ENCODE measurements at places on chromosomes 2 and 18. TPM values are rescaled to one million over a fixed set of nuclear protein-coding genes. Genes with fewer than 3 reads are reported as not detected.
A peak's percentile ranks its signal among the peaks of the same experiment; 100 is the strongest.

Gene CYP26B1
- 0.77 TPM for total RNA-seq

DNA sequence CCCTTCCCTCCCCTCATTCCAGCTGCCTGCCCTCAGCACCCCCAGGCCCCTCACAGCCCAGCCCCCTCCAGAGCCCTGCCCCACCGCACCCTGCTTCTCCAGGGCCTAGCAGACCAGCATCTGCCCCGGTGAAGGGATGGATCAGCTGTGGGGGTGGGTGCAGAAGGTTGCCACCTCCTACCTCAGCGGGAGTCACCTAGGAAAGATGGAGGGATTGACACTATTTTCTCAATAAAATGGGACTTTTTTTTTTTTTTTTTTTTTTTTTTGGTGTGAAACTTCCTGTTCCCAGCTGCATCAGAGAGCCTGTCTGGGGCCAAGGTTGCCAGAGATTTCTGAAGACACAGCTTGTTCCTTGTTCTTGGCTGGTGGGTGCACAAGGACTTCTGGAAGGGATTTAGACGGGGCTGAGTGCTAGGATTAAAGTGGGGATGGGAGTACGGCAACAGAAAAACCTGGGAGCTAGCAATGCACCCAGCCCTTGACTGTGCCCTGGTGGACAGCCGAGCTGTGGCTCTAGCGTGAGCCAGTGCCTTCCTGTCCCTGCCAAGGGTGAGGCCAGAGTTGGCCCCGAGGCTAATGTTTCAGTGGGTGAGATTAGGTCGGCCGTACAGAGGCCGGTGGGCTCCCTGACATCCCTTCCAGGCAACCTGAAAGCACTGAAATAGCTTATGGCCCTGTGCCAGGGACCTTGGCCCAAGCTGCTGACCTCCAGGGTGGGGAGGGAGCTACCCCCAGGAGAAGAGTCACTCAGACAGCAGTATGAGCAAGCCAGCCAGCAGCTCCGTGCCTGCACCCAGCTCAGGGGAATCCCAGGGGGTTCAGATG lies 4.6 kb downstream of the B3GNT7 start:
- peaks cover 17% of the 10 kb centered on the region for H3K4me1 ChIP-seq
- H3K27ac ChIP-seq, result no peak overlapping the region
- no peaks in the 10 kb centered on the region for H3K36me3 ChIP-seq
- H3K27me3 ChIP-seq, result peaks cover 6% of the 10 kb centered on the region
- no peak for DNase-seq
- H3K4me3 ChIP-seq, result no peak overlapping the region

DNA sequence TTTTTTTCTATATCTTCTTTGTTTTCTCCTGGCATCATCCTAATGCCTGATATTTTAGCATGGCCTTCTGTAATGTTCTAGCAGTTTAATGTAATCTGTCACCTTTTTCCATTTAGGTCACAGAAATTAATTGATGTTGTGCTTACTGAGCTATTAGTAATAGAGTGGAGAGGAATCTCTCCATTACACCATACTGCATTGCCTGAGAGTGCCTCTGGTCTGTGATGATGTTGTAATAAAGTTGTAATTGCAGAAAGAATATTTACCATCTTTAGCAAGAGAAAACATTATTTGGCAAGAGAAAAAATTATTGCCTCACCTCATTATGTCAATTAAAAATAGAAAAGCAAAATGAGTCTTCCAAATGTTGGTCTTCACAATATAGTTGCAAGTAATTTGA lies 213.2 kb downstream of the KCNJ3 start:
- H3K4me3 ChIP-seq, result no peak overlapping the region
- no peaks in the 10 kb centered on the region for H3K27me3 ChIP-seq
- DNase-seq, result no peak
- no peaks in the 10 kb centered on the region for H3K4me1 ChIP-seq
- no peak overlapping the region for H3K27ac ChIP-seq

- H3K4me3 ChIP-seq, result no peak overlapping the region
- H3K27ac ChIP-seq, result no peak overlapping the region
- H3K4me1 ChIP-seq, result peaks cover 26% of the 10 kb centered on the region
- no peaks in the 10 kb centered on the region for H3K27me3 ChIP-seq
- DNase-seq, result peak; percentile 26
Measured at GRCh38 chr2:152405206-152406118, 70.5 kb downstream of the FMNL2 start.

DNA sequence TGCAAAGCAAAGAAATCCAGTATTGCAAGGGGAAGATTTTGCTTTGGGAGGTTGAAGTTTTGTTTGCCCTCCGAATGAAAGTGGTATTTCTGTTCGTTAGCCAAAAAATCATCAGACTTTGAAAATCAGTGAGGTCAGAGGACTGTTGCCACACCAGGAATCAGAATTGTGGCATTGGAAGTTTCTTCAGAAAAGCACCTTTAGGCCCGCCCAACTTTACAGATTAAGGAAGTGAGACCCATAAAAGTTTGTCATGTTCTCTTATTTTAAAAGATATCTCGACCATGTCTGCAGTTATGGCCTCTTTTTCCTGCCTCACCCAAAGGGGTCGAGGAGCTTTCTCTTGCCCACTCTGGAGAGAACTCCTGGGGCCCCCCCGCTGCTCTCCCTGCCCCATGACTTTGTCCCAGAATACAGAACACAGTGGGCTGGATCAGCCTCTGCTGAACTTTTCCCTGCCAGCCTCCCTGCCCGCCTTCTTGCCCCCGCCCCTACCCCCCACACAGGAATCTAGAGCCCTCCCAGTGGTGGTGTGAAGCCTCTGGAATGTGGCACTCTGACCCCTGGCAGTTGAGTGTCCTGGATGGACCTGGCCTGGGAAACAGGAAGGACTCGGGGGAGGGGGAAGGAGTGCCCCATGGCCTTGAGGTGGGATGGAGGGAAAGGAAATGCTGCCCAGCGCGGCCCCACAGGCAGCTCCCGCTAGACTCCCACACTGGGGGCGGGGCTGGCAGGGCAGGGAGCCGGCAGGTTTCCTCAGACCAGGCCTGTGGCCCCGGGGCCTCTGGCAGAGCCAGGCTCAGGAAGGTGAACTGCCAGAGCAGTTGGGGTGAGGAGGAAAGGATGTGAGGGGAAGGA lies 25.3 kb downstream of the CRIM1 start:
- H3K36me3 ChIP-seq, result peaks cover 14% of the 10 kb centered on the region
- H3K4me1 ChIP-seq, result peaks cover 37% of the 10 kb centered on the region
- no peak for DNase-seq
- H3K4me3 ChIP-seq, result no peak overlapping the region
- no peaks in the 10 kb centered on the region for H3K27me3 ChIP-seq

DNA sequence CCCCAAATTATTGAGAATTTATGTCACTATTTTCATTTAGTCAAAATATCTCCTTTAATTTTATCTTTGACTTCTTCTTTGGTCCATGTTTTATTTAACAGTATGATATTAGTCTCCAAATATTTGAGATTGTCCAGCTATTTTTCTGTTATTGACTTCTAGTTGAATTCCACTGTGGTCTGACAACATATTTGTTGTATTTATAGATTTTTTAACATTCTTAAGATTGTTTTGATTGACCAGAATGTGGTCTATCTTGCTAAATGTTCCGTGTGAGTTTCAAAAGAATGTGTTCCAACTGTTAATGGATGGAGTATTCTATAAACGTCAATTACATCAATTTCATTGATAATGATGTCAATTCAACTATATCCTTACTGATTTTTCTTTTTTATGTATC lies 1452.1 kb downstream of the SUCLG1 start:
- H3K27me3 ChIP-seq, result no peaks in the 10 kb centered on the region
- DNase-seq, result no peak
- no peaks in the 10 kb centered on the region for H3K4me1 ChIP-seq
- H3K4me3 ChIP-seq, result no peak overlapping the region

Data from astrocyte (in vitro differentiated cells and primary cell).